Vagina (tissue), 2 donors: ENCODE measurements at places on chromosomes 3 and 15.

- DNase-seq, result no peak
Observed at GRCh38 chr15:75736256-75736655, 23.6 kb upstream of the CSPG4 start.

DNA sequence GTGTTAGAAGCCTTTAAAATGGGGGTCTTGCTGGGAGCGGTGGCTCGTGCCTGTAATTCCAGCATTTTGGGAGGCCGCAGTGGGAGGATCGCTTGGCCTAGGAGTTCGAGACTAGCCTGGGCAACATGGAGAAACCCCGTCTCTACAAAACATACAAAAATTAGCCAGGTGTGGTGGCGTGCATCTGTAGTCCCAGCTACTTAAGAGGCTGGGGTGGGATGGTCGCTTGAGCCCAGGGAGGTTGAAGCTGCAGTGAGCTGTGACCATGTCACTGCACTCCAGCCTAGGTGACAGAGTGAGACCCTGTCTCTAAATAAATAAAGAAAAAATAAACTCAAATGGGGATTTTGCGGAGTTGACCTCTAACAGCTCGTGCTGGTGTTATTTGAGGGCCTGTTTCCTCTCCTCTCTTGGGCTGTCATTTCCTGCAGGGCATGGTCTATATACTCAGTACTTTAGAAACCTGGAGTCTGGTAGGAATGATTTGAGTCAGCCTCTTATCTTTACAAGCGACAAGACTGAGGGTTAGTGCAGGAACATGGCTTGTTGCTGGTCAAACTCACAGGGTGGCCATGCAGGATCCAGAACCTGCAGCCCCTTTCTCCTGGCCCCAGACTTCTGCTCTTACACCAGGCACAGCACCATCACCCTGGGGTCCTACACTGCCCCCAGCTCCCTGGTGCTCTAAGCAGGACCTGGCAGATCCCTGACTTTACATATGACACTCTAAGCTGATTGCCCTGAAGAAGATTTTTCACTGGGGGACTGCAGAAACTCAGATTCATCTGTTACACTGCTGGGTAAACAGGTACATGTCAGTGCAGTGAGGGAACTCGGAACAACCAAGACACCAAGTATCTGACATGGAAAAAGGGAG is 15.1 kb downstream of the EHD4 start:
- DNase-seq, result no peak

DNA sequence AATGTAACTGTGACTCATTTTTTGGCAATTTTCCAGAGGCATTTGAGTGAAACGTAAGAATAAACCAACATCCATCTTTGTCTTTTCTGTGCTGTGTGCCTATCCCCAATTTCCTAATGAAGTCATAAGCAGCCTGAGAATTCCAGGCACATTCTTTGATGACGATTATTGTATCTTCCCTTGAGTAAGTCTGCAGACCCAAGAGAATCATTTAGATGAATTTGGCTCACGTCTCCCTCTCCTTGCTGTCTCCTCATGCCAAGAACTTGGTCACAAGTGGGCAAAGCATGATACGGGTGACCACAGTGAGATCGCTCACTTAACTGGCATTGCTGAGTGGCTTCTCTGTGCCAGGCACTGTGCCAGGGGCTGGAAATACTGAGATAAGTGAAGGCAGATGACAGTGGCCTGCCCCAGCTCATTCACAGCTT is 384.5 kb upstream of the IL12A start:
- no peak for DNase-seq

GRCh38 chr15:66071921-66072295 is 181.6 kb downstream of the MEGF11 start:
- DNase-seq, result no peak

GRCh38 chr3:170081079-170081741 is 43.4 kb downstream of the GPR160 start:
- DNase-seq, result no peak

- no peak for DNase-seq
Observed at GRCh38 chr3:59559721-59560435, 510.1 kb upstream of the CFAP20DC start.

DNA sequence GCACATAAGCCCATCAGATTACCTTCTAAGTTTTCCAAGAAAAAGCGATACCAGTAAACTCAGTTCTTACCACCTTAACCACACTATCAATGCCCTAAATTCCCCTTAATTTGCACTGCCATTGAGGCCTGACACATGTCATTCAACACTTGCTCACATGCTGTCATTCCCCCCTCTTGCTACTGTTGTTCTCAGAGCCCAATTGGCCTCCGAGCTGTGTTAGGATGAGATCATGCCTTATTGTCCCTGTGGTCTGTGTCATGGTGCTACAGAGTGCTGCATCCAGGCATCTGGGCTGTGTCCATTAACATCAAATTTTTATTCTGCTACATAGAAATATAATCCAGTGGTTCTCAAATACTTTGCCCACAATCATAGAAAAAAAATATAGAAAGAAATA is 213.6 kb downstream of the SSR3 start:
- no peak for DNase-seq

DNA sequence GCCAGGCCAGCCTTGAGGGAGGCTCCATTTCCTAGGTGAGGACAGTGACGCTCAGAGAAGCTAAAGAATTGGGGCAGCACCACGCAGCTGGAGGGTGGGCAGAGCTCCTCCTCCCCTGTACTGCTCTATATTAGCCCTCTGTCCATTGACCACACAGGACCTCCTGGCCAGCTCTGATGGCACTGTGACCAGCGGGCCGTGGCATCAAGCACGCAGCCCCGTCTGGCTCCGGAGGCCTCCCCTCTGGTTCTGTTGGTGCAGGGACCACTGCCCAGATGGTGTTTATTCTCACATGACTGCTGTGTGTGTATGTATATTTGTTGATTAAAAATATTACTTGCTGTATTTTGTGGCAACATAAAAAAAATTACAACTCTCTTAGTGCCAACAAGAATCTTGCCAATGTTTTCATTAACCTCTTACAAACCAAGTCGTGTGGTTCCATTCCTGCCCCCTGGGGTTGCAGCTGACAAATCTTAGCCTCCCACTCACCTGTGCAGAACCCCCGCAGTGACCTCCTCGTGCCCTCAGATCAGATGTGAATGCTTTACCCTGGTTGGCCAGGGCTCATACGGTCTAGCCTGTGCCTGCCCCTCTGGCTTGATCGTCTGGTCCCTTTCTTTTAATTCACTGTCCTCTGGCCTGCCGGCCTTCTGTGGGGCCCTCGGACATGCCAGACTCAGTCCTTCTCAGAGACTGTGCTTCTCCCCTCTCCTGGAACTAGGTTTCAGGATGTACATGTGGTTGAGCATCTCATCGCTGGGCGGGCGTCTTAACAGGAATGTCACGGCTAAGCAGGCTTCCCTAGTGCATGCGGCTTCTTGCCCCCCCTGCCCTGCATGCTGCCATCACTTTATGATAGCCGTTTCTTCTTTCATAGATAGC is 14.8 kb downstream of the CHCHD6 start:
- peak; percentile 42 for DNase-seq
